Esophagus squamous epithelium (tissue), 5 donors: ENCODE measurements at places on chromosomes 7 and 10. TPM values are rescaled to one million over a fixed set of nuclear protein-coding genes. Genes with fewer than 3 reads are reported as not detected.
A peak's percentile ranks its signal among the peaks of the same experiment; 100 is the strongest.

DNA sequence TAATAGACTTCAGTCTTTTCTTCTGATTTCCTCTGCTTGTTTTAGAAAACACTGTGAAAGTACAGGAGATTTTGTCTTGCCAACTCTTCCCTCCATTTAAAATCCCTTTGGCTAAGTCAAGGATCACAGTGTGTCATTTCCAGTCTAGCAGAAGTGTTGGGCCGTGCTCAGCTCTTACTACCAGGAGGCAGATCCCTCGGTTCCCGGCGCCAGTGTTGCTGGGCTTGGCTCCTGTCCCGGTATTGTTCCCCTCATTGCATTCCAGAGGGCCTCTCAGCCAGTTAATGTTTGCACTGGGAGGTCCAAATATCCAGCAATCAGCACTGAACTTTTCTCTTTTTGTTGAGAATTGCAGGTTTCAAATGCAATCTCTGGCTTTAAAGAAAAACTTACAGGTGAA is 612.1 kb upstream of the MGMT start:
- H3K27me3 ChIP-seq: no peaks in the 10 kb centered on the region
- no peaks in the 10 kb centered on the region for H3K4me1 ChIP-seq
- DNase-seq: peak; percentile 5
- no peaks in the 10 kb centered on the region for H3K36me3 ChIP-seq

GRCh38 chr7:116538138-116538537 is 13.3 kb downstream of the CAV1 start:
- DNase-seq: no peak
- no peak overlapping the region for H3K4me3 ChIP-seq
- peak overlapping the region; percentile 52 for H3K27ac ChIP-seq

GRCh38 chr10:80552151-80552646 is 14.5 kb downstream of the SH2D4B start:
- no peak overlapping the region for H3K4me3 ChIP-seq
- H3K27ac ChIP-seq: no peak overlapping the region
- H3K36me3 ChIP-seq: no peaks in the 10 kb centered on the region

DNA sequence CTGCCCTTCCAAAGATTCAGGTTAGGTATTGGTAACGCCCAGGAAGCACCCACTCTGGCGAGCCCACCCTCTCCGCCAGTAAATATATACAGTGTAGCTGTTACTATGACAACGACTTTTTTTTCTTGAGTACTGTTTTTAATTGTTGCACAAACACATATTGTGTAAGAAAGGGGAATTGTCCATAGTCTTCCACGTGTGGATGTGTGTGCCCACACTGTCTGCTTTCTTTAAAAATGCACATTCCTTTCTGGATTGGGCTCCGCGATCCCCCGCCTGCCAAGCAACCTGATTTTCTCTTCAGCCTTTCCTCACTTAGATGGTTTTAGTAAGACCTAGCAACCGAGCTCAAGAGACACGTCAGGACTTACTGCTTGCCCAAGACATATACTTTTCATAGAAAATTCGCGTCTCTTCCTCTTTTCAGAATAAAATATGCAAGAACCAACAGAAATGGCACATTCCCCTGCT is 247.8 kb downstream of the EBF3 start:
- no peaks in the 10 kb centered on the region for H3K36me3 ChIP-seq
- H3K4me1 ChIP-seq: no peaks in the 10 kb centered on the region
- H3K27me3 ChIP-seq: no peaks in the 10 kb centered on the region

- no peaks in the 10 kb centered on the region for H3K27me3 ChIP-seq
- DNase-seq: no peak
- H3K4me1 ChIP-seq: no peaks in the 10 kb centered on the region
- H3K27ac ChIP-seq: no peak overlapping the region
These were observed 82.3 kb downstream of the ZNF503 start for GRCh38 chr10:75319274-75319673.

The SAP25 gene
- not detected for total RNA-seq

The SFTPA1 gene
- total RNA-seq: not detected

GRCh38 chr10:36720895-36721294 is 404.5 kb upstream of the ANKRD30A start:
- DNase-seq: no peak
- H3K27me3 ChIP-seq: no peaks in the 10 kb centered on the region
- H3K4me3 ChIP-seq: no peak overlapping the region
- no peaks in the 10 kb centered on the region for H3K4me1 ChIP-seq
- H3K27ac ChIP-seq: no peak overlapping the region

DNA sequence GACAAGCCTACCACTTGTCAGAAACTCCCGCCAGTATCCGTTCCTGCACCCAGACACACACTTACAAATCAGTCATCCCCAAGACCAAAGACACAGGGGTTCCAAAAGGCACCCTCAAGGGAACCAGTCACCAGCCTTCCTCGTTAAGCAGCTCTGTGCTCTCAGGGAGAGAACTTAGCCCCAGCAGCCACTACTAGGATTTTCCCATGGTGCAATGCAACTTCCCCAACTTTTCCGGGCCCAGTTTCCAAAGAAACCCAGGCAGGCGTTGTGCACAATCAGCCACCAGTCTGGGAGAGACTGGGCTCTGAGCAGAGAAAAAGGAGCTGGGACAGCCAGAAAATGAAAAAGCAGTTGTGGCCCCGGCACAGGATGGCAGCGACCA is 1.2 kb downstream of the DLG5 start:
- H3K27ac ChIP-seq: peak overlapping the region; percentile 88
- no peaks in the 10 kb centered on the region for H3K36me3 ChIP-seq
- H3K4me3 ChIP-seq: peak overlapping the region; percentile 93
- no peaks in the 10 kb centered on the region for H3K27me3 ChIP-seq

The LDB3 gene
- 3.4 TPM for total RNA-seq

GRCh38 chr7:48389977-48390376 is 218.7 kb downstream of the ABCA13 start:
- no peaks in the 10 kb centered on the region for H3K4me1 ChIP-seq
- no peak overlapping the region for H3K4me3 ChIP-seq
- no peaks in the 10 kb centered on the region for H3K36me3 ChIP-seq
- no peak for DNase-seq
- H3K27ac ChIP-seq: no peak overlapping the region
- no peaks in the 10 kb centered on the region for H3K27me3 ChIP-seq

DNA sequence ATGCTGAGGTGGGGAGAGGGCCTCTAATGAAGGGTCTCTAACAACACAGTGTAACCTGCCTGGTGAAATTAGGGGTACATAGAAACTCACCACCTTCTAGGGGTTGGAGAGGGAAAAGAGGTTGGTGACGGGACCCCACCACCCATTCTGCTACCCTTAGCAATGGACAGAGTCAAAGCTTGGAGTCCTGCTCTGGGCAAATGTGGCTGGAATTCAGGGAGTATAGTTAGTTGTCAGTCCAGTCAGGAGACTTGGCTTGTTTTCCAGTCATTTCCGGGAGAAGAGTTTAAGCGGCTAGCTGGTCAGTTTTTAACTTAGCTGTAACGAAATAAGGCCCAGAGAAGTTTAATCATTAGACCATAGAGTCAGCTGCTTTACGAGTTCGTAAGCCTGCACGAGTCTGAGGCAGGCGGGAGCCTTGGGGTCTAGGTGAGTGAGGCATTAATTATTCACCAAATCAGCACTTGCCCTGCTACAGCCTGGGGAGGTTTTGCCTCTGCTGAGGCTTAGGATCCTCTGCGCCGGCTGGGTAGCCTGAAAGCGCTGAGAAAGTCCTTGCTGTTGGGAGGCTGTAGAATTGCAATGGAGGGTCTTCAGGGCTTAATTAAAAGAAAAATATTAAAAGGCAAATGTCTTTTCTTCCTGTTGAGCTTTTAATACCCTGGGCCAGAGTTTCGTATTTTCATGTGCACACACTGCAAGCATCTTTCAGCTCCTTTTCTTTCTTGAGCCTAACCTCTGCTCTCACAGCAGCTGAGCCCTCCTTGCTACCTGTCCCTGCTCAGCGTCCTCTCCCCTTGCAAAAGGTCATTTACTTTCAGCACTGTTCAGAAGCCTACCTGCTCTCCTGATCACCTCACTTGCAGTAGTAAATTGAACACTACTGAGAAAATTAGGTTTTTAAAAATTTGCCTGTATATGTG is 1.5 kb upstream of the LAMB1 start:
- DNase-seq: no peak
- H3K4me3 ChIP-seq: no peak overlapping the region
- peaks cover 36% of the 10 kb centered on the region for H3K27me3 ChIP-seq
- H3K36me3 ChIP-seq: no peaks in the 10 kb centered on the region

DNA sequence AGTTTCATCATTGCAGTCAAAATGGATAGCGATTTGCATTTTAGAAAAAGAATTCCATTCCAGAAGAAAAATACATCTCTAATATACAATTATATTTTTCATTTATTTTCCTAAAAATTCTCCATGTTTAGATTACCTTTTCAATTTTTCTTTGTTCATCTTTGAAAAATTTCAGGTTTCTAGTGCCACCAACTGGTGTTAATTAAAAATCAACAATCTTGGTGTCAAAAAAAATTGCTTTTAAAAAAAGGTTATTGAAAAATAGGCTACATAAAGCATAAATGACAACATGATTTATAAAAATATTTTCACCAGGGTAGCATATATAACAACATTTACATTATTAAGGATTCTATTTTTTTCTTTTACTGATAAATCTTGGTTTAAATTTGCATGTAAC is 53.0 kb downstream of the CCDC186 start:
- H3K4me3 ChIP-seq: no peak overlapping the region
- H3K4me1 ChIP-seq: no peaks in the 10 kb centered on the region
- H3K36me3 ChIP-seq: peaks cover 42% of the 10 kb centered on the region
- H3K27me3 ChIP-seq: no peaks in the 10 kb centered on the region
- no peak overlapping the region for H3K27ac ChIP-seq
- DNase-seq: no peak

The ODAD2 gene
- not detected for total RNA-seq

The CRYGN gene
- not detected for total RNA-seq

DNA sequence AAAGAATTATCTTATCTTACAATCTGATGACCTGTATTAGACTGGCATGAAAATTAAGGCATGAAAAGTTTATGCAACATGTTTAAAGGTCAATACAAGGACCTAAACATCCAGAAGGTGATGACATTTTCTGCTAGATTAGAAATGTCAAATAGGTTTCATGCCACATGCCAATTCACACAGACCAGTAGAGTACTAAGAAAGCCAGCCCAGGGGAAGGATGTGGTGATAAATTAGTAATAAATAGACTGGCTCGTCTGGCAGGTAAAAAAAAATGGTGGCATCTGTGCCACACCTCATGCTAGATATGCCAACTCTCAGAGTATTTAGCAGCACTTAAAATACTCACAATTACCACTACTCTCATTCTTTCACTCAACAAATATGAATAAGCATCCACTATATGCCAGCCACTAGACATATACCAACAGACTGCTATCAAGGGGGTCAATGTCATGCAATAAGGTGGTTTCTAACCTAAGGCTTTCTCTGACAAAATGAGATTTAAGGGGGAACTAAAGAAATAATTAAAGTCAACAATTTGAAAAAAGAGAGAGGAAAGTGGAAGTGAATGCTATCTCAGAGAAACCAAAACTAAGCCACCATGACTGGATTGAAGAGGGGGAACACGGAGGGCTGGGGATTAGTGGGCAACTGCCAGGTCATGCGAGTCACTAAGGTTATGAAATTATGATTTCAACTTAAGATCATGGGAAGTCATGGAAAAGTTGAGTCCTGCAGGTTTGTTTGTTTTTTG is 83.5 kb downstream of the SGMS1 start:
- no peak for DNase-seq
- H3K4me1 ChIP-seq: peaks cover 17% of the 10 kb centered on the region
- H3K27ac ChIP-seq: no peak overlapping the region
- no peak overlapping the region for H3K4me3 ChIP-seq
- H3K27me3 ChIP-seq: no peaks in the 10 kb centered on the region

- no peak for DNase-seq
- no peaks in the 10 kb centered on the region for H3K36me3 ChIP-seq
- H3K27me3 ChIP-seq: no peaks in the 10 kb centered on the region
- peak overlapping the region; percentile 60 for H3K27ac ChIP-seq
These were observed 1.9 kb upstream of the TMEM178B start for GRCh38 chr7:141071855-141072547.

The ARL4A gene
- total RNA-seq: 42.4 TPM

The NOM1 gene
- total RNA-seq: 26.9 TPM

GRCh38 chr7:47552621-47553020 is 29.3 kb downstream of the TNS3 start:
- H3K27me3 ChIP-seq: no peaks in the 10 kb centered on the region
- DNase-seq: no peak
- H3K27ac ChIP-seq: no peak overlapping the region
- H3K4me1 ChIP-seq: peaks cover 47% of the 10 kb centered on the region

DNA sequence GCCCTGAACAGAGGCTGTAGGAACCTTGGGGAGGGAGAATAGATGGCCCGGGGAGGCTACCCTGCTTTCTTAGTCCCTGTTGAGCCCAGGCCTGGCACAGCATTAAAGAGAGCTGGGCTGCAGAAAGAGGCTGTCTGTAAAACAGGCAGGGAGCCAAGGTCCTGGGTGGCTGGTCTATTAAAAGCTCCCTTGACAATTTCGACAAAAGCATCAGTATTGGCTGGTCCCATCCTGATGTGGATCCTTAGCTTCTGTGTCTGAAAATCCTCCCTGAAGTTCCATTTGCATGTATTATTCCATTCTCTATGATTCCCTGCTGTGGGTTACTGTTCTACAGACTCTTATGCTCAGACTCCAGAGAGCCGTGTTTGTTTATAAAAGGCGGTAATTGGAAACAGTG is 158.5 kb downstream of the GALNT17 start:
- H3K4me3 ChIP-seq: no peak overlapping the region
- H3K36me3 ChIP-seq: no peaks in the 10 kb centered on the region
- H3K4me1 ChIP-seq: no peaks in the 10 kb centered on the region
- no peak overlapping the region for H3K27ac ChIP-seq
- DNase-seq: no peak
- H3K27me3 ChIP-seq: no peaks in the 10 kb centered on the region

DNA sequence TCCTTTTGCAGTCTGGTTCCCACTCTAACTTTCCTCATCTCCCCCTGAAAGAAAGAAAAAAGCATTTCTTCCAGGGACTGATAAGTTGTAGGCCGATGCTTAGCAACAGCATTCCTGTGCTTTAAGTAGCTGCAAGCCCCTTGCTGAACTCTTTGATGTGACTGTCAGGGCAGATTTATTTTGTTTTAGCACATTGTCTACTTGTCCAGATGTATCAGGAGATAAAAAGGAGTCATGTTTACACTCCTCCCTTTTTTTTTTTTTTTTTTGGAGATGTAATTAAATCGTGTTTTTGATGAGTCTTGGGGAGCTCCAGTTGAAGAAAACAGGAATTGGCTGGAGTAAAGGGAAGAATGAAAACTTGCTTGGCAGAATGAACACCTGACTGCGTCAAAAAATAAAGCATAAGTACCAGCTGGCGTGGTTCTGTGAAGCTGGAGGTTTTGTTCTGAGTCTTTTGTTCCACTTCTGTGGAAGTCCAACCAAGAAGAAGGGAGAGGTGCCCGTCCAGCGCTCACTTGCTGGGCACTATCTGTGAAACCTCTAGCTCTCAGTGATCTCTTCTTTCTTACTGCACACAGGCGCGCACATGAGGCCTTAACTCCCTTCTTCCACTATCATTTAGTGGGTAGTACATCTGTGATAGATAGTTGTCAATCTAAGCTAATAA is 871.7 kb downstream of the LRMDA start:
- H3K4me3 ChIP-seq: no peak overlapping the region
- H3K27me3 ChIP-seq: no peaks in the 10 kb centered on the region
- H3K4me1 ChIP-seq: peaks cover 23% of the 10 kb centered on the region
- no peak for DNase-seq

The VWA2 gene
- total RNA-seq: 5.7 TPM
